Epithelial cell of proximal tubule (primary cell): ENCODE measurements at places on chromosomes 1 and 21. TPM values are rescaled to one million over a fixed set of nuclear protein-coding genes. Genes with fewer than 3 reads are reported as not detected.

GRCh38 chr1:114564141-114564540 lies 17.3 kb downstream of the BCAS2 start:
- no peak for DNase-seq

DNA sequence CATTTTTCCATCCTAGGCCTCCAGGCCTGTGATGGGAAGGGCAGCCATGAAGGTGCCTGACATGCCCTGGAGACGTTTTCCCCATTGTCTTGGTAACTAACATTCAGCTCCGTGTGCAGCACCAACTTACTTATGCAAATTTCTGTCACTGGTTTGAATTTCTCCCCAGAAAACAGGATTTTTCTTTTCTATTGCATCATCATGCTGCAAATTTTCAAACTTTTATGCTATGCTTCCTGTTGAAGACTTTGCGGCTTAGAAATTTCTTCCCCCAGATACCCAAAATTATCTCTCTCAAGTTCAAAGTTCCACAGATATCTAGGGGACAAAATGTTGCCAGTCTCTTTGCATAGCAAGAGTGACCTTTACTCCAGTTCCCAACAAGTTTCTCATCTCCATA lies 25.2 kb upstream of the SELE start:
- DNase-seq = no peak

The OXCT2 gene
- total RNA-seq = 12.4 and 15.0 TPM in 2 replicates

The KCNT2 gene
- 0.80 and 1.7 TPM in 2 replicates for total RNA-seq

GRCh38 chr1:215005078-215005477 lies 77.5 kb upstream of the KCNK2 start:
- DNase-seq = no peak
